HS-5 (cell line): ENCODE measurements at places on chromosomes 16 and 17.

DNA sequence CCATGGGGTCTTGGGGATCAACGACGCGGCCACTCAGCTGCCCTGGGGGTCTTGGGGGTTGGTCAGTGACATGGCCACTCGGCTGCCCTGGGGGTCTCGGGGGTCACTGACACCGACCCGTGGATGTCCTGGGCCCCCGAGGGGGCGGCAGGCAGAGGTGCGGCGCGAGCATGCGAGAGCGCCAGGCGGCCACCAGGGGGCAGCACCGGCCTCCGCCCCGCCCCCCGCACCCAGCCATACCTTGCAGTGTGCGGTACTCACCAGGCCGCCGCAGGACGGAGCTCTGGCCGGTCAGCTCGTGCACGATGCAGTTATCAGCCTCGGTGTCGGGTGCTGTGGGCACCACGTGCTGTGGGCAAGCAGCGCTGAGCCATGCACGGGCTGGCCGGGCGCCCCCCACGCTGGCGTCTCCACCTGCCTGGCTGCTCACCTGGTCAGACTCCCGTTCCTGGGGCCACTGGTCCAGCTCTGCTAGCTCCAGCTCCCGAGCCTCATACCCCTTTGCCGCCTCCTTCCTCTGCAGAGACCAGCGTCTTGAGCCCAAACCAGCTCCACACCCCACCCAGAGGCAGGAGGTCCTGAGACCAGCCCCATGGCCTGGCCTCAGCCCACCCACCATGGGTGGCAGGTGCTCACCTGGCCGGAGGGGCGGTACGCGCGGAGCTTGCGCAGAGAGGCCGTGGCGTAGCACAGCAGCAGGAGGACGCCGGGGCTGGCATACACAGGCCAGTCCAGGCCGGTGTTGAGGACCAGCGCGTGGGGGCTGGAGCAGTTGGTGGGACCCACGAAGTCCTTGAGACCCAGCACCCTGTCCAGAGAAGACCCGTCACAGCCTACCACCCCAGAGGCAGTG is 31.2 kb downstream of the CTU2 start:
- no peak for DNase-seq

GRCh38 chr16:2028620-2029220 is 2.0 kb downstream of the NHERF2 start:
- no peak for DNase-seq

DNA sequence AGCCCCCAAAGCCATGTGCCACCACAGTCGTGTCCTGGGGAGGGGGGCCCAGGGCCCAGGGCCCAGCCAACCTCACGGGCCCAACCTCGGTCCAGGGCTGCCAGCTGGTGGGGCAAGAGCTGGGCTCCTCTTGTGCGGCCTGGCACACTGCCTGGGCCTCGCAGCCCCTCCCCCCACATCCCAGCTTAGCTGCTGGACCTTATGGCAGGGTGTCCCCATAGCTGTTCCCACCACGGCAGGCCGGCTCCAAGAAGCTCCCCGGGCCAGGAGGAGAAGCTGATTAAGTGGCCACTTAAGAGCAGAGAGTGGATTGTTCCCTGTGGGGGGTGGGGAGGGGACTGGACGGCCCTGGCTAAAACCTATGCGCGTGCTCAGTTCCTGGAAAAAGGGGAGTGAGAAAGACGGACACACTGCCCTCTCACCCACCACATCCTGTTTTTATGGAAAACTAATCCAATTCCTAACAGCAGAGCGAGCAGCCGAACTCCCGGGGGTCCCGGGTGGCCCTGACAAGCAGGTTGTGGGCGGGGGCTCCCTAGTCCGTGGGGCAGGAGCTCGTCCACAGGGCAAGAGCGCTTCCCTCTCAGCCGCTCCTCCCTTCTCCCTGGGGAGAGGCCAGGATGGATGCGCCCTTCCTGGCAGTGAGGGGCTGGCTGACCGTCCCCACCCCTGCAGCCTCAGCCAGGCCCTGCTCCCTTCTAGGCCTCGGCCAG is 16.8 kb downstream of the PIEZO1 start:
- DNase-seq = no peak

DNA sequence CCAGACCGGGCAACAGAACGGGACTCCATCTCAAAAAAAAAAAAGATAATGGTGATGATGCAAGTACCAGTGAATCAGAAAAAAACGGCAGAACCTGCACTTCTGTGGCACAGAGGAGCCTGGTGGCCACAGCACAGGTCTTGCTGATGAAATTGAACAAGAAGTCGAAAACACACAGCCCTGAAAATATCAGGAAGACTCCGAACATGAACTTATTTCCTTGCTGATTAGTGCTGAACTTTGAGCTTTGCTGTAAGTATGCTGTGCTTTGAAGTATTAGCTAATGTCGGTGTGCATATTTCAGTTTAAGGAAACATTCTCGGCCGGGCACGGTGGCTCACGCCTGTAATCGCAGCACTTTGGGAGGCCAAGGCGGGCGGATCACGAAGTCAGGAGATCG is 10.9 kb upstream of the MYO15B start:
- no peak for DNase-seq

- DNase-seq = no peak
Observed at GRCh38 chr17:45334701-45335677, 18.2 kb upstream of the MAP3K14 start.

DNA sequence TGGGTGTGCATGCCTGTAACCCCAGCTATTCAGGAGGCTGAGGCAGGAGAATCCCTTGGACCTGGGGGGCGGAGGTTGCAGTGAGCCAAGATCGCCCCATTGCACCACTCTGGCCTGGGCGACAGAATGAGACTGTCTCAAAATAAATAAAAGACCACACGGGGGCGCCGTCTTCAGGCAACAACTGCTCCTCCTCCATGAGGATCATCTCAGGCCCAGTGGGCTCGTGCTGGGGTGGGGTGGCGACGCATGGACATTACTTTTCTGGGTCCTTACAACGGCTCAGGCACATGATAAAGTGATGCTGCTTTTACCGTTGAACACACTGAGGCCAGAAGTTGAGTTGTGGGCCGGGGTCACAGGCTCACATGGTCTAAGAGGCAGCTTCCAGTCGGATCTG is 56.2 kb downstream of the PRMT7 start:
- DNase-seq = no peak

GRCh38 chr17:41659427-41660212 is 29.1 kb upstream of the EIF1 start:
- DNase-seq = no peak

DNA sequence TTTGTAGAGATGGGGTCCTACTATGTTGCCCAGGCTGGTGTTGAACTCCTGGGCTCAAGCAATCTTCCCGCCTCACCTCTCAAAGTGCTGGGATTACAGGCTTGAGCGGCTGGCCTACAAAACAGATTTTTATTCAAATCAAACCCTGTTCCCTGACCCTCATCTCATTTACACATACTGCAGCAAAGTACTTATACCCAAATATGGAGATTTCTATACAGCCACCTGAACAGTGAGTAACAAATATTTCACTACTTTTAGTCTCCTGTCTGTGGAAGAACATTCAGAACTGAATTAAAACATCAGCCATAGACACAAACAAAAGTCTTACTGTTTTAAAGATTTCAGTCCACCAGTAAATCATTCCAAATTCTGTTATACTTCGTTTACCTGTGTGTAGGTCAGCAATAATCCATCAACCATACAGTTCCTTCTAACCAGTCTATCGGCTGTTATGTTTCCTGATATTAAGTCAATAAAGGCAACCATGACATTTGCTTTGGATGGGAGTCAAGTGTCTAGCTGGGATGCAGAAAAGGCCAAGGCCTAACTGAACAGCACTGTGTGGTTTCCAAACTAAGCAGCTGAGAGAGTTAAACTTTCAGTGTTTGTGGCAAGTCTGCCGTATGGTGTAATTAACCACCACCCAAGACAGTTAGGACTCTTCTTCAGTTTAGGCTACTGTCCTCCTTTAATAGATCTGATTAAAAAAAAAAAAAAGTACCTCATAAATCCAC is 22.3 kb downstream of the ERN1 start:
- no peak for DNase-seq

DNA sequence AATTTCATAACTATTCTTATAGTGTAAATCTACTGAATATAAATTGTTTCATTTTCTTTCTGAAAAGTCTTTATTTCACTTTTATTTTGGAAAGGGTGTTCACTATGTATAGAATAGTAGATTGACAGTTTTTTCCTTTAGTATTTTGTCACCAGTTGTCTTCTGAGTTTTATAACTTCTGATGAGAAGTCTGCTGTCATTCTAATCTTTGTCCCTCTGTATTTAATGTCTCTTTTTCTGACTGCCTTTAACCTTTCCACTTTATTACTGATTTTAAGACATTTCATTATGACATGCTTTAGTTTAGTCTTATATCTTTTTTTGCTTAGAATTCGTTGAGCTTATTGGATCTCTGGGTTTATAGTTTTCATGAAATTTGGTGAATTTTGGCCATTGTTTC is 166.9 kb downstream of the FTO start:
- no peak for DNase-seq

DNA sequence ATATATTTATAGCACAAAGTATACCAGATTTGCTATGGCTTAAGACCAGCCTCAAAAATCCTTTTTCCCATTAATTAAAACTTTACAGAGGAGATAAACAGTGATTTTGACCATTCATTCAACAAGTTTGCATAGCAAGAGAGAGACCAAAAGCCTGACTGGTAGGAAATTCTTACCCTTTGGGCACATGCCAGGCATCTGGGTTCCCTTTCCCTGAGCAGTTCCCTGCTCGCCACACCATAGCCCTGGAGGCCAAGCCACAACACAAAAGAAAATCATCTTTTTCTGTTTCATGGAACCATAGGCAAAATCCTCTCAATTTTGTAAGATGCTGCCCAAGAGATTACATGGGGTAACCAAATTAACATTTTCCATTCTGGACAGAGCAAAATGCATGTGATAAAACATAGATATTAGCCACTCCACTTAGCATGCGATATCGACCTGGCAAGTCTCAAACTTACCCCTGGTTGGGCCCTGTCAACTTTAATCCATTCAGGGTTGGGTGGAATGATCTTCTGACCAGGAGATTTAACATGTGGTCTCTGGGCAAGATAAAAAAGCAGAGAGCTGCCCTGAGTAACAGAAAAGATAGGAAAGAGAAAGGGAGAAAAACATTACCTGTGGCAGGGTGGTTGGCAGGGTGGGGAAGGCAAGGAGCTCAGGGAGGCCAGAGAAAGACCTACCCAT is 57.6 kb upstream of the B4GALNT2 start:
- DNase-seq = no peak

DNA sequence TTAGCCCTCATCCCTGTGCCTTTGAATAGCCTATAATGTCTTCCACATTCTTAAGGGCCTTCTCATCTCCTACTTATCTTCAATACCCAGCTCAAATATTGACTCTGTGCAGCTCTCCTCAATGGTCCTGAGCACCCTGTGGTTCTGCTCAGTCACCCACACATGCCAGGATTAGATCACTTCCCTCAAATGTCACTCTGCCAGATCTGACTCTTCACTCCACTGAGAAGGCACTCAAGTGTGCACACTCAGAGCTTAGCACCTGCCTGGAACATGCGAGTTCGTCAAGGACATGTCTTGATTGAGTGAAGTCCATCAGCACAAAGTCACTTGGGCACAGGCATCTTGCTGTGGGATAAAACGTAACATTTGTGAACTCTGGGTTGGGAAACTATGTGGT is 404.8 kb downstream of the CDH13 start:
- no peak for DNase-seq

- DNase-seq = no peak
Observed at GRCh38 chr16:2586901-2587480, 49.2 kb downstream of the PDPK1 start.

GRCh38 chr17:49455272-49455861 is 39.7 kb upstream of the NGFR start:
- no peak for DNase-seq

DNA sequence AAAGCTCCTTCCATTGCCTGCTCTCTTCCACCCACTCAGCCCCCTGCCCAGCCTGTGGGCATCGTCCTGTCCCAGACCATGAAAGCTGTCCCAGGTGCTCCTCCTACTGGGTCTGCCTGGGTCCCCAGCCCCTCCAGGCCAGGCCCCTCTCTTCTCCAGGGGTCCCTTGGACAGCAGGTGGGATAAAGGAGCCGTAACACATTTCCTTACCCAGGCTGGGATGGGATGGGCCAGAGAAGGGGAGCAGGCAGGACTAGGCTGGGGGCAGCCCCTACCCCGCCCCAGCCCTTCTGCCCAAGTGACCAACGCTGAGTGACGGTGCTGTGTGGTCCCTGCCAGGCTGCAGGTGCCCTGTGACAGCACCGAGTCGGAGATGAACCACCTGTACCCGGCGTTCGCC is 80.1 kb downstream of the MGAT5B start:
- DNase-seq = no peak

DNA sequence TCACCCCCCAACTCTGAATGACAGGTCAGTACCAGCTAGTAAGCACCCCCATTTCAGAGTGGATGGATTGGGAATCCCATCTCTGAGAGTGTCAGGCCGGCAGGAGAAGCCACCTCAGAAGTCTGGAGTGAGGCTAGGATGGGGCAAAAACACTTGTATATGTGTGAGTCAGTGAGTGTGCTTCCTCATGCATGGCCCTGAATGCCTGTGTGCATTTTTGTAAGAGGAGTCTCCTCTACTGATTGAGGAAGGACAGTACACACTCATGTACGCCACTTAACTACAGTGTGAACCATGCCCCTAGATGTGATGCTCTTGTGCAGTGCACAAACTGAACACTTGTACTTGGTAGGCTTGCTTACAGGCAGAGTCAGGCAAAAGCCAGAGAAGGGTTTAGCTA is 22.3 kb upstream of the NAGS start:
- DNase-seq = no peak

- DNase-seq = no peak
Observed at GRCh38 chr17:39702901-39703893, 3.3 kb downstream of the ERBB2 start.

GRCh38 chr16:88911136-88911945 is 44.9 kb upstream of the PABPN1L start:
- no peak for DNase-seq

GRCh38 chr16:50152351-50152806 is 727 bp upstream of the TENT4B start:
- no peak for DNase-seq

DNA sequence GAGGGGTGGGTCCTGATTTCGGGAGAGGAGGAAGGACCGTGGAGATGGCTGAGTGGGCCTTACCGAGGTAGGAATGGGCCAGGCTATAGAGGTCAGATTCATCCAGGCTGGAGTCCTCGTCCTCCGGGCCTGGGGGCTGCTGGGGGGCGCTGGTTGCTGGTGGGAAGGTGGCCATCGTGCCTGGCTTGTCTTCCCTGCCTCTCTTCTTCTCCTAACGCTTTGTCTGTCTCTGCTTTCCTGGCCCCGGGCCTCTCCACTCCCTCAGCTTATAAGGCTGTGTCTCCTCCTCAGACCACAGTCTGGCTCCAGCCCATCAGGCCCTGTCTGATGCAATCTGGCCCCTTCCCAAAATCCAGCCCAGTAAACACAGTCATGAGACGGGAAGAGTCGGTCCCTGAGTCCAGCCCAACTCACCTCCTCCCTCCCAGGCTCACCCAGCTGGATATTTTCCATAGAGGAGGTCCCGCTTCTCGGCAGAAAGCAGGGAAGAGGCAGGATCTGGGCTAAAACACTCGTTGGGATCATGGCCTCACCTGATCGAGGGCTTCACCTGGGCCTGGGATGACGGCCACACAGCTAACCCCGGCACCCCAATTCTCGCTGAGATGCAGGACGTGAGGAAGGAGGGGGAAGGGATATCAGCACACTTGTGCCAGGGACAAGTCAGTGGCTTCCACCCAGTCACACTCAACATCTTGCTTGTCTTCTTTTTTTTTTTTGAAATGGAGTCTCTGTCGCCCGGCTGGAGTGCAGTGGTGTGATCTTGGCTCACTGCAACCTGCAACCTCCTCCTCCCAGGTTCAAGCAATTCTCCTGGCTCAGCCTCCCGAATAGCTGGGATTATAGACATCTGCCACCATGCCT is at the start of gene NUPR1:
NUPR1 (minus strand) TSS at position 242 of the 864 bp plus-strand sequence; CDS start at position 175, 67 bp downstream.
- DNase-seq = peak; percentile 60
